ENCODE measurements at places on chromosomes 12 and 14. TPM values are rescaled to one million over a fixed set of nuclear protein-coding genes. Genes with fewer than 3 reads are reported as not detected.

The AKAP5 gene
- polyA plus RNA-seq = 0.06 TPM

The SLC38A2 gene
- polyA plus RNA-seq = 82.8 TPM

The FSCB gene
- polyA plus RNA-seq = not detected

The TEX52 gene
- polyA plus RNA-seq = not detected

The CHMP4A gene
- polyA plus RNA-seq = 65.7 TPM

The SYCP3 gene
- 0.07 TPM for polyA plus RNA-seq

The VWF gene
- 38.4 TPM for polyA plus RNA-seq

The AMHR2 gene
- not detected for polyA plus RNA-seq

The MYF5 gene
- not detected for polyA plus RNA-seq

The IL23A gene
- 2.9 TPM for polyA plus RNA-seq

The MYH6 gene
- 0.20 TPM for polyA plus RNA-seq

The TAS2R7 gene
- not detected for polyA plus RNA-seq

The KRT2 gene
- 0.12 TPM for polyA plus RNA-seq

The SPATA7 gene
- polyA plus RNA-seq = 2.0 TPM

The SPX gene
- not detected for polyA plus RNA-seq

The EIF2S3B gene
- polyA plus RNA-seq = 0.45 TPM

The SOX5 gene
- 0.33 TPM for polyA plus RNA-seq

The C12orf42 gene
- not detected for polyA plus RNA-seq

The ARG2 gene
- 12.2 TPM for polyA plus RNA-seq

The YEATS4 gene
- 6.8 TPM for polyA plus RNA-seq

The GPR65 gene
- polyA plus RNA-seq = 0.25 TPM

The RAD51B gene
- polyA plus RNA-seq = 4.0 TPM

The TRHDE gene
- polyA plus RNA-seq = 0.04 TPM

The ACVRL1 gene
- polyA plus RNA-seq = 3.4 TPM

The OTX2 gene
- polyA plus RNA-seq = not detected

The A2M gene
- 18.0 TPM for polyA plus RNA-seq

The KRT79 gene
- 1.8 TPM for polyA plus RNA-seq

The OR4K5 gene
- not detected for polyA plus RNA-seq

The GLIPR1L1 gene
- not detected for polyA plus RNA-seq

The TAS2R9 gene
- not detected for polyA plus RNA-seq

The CCDC197 gene
- polyA plus RNA-seq = not detected

The SLC25A47 gene
- 0.01 TPM for polyA plus RNA-seq

The CRIP1 gene
- polyA plus RNA-seq = 78.0 TPM

The TMPRSS12 gene
- not detected for polyA plus RNA-seq

The COX8C gene
- not detected for polyA plus RNA-seq

The EFS gene
- polyA plus RNA-seq = 23.1 TPM

The NELL2 gene
- 0.63 TPM for polyA plus RNA-seq

The AICDA gene
- not detected for polyA plus RNA-seq

The CLEC6A gene
- polyA plus RNA-seq = not detected

The PTCSC3 gene
- polyA plus RNA-seq = not detected

The IQSEC3 gene
- polyA plus RNA-seq = 0.13 TPM

The SLC7A7 gene
- 1.5 TPM for polyA plus RNA-seq

All from esophagus (tissue), 2 donors.